ENCODE measurements at places on chromosomes 2 and 18. TPM values are rescaled to one million over a fixed set of nuclear protein-coding genes. Genes with fewer than 3 reads are reported as not detected.

Gene RAD51AP2
- not detected for total RNA-seq

GRCh38 chr2:31433541-31433940 lies 19.0 kb upstream of the XDH start:
- DNase-seq, result no peak

Gene ALPP
- total RNA-seq, result not detected

GRCh38 chr18:62523631-62524439 lies 1.0 kb downstream of the ZCCHC2 start:
- DNase-seq, result peak; percentile 67

DNA sequence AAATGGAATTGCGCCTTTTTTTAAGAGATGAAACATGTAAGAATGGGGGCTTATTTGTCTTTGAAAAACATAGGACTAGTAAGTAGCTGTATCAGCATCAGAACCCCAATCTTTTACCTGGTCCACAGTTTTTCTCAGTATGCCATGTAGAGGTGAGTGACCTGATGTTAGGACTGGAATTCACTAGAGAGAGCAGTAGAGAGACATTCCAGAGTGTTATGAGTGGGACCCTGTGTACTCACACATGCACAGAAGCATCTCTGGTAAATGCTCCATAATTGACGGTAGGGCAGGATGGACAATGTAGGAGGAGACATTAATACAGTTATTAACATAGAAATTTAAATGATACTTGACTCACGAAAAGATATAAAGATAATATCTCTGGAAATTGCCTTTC lies 1.4 kb upstream of the GALNT13 start:
- no peak for DNase-seq

Gene DCDC2C
- not detected for total RNA-seq

DNA sequence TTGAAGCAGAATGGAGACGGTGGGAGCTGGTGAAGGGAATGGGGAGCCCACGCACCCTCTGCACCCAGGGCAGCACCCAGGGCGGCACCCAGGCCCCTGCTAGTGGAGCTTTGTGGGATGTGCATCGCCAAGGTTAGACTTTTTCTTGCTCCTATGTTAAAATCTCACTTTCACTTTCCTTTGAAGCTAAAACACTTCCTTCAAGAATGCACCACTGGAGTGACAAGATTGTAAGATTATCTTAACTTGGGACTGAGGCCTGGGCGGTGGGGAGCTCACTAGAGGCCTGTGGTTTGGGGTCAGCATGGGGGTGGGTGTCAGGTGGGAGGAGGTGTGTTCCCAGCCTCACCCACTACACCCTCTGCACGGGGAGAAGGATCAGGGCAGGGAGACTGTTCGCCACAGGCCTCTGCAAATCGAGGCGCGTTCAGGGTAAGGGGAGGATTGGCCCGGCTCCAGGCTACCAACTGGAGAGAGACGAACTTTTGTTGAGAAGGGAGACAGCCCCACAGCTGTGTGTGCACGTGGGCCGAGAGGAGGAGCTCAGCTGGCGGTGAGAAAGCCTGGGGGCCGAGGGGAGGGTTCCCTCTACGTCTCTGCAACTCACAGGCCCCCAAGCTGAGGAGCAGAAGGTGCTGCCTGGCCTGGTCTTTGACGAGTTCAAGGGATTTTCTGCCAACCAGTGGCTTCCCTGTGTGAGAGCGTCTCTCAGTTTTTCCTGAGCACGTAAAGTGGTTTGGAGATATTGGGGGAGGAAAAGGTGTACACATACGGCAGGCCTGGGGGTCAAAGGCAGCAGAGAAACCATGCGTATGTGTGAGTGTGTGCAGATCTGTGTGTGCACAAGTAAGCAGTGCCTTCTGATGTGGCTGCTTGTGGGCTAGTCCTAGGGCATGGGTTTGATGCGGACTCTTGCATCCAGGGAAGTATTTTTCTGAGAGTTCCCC lies 147.7 kb downstream of the KLHL29 start:
- no peak for DNase-seq

DNA sequence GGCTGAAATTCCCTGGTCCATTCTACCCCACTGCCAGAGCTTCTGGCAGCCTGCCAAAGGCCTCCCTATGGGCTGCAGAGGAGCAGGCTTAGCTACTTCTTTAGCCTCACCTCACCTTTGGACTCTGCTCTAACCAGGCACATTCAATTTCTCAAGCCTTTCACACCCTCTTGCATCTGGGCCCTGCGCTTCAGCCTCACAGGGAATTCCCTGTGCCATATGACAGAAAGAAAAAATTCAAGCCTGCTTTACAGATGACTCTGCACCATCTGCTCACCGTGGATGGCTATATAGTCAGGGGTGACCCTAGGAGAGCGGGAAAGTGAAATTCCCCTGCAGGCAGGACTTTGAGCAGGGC lies 62.5 kb downstream of the REEP1 start:
- no peak for DNase-seq

DNA sequence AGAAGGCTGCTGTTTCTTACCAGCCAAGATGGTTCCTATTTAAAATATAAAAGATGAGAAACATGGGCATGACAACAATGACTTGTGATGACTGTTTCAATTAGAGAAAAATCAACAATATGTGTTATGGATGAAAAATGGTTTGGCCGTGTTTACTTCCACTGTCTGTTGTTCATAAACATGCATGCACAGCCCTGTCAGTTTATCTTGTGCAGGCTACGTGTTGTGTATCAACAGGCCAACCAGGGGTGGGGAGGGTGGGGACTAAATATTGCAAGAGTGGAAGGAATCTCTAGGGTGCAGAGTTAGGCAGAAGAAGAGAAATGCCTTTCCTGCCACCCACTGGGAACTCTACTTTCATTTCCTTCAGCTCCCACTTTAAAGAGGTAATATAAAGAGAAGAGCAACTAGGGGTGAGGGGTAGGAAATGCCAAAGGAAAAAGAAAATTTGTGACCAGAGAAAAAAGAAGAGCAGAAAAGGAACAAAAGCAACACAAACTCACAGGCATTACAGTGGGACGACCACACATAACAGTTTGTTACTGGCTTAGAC lies 116.8 kb upstream of the MEIS1 start:
- no peak for DNase-seq

- no peak for DNase-seq
These were observed 489.5 kb downstream of the IRS1 start for GRCh38 chr2:226310146-226310545.

GRCh38 chr2:48750128-48750739 lies 5.3 kb downstream of the LHCGR start:
- no peak for DNase-seq

Gene TMEM163
- 0.93 TPM for total RNA-seq

- no peak for DNase-seq
These were observed 651 bp upstream of the STAM2 start for GRCh38 chr2:152176113-152176714.

GRCh38 chr2:35184471-35184870 lies 1171.1 kb upstream of the CRIM1 start:
- DNase-seq, result no peak
